Right renal pelvis (tissue), 4 donors: ENCODE measurements at places on chromosomes 2 and 18. TPM values are rescaled to one million over a fixed set of nuclear protein-coding genes. Genes with fewer than 3 reads are reported as not detected.

RNF144A gene
- 63.3 TPM for polyA plus RNA-seq

GKN2 gene
- polyA plus RNA-seq: not detected

- no peak for DNase-seq
Observed at GRCh38 chr2:18516112-18516511, 44.3 kb downstream of the RDH14 start.

DNA sequence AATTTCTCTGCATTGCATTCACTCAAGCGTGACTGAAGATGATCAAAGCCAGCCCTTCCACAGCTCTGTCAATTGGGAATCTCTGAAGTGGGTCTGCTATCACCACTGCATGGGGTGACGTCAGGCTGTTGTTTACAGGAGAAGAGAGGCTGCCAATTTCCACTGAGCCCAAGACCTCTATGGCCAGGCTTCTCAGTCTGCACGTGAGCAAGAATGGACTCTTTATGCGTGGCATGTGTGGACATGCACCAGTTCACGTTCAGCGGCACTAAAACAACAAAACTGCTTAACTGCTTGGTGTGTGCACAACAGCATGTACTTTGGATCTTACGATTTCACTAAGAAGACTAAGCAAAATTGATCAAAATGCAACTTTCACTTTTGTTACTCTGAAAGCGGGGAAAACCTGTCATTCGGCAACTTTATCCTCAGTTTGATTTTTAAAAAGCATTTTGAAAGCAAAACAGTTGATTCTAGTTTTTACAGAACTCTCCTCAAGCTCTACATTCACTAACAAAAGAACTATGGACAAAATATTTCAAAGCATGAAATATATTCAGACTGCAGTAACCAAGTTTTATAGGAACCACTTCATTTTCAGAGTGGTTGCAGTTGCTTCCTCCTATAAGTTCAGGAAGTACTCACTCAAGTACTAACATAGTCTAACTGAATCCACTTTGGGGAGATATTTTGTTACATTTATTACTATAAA, 77.0 kb upstream of the SERTAD2 start:
- no peak for DNase-seq

DNA sequence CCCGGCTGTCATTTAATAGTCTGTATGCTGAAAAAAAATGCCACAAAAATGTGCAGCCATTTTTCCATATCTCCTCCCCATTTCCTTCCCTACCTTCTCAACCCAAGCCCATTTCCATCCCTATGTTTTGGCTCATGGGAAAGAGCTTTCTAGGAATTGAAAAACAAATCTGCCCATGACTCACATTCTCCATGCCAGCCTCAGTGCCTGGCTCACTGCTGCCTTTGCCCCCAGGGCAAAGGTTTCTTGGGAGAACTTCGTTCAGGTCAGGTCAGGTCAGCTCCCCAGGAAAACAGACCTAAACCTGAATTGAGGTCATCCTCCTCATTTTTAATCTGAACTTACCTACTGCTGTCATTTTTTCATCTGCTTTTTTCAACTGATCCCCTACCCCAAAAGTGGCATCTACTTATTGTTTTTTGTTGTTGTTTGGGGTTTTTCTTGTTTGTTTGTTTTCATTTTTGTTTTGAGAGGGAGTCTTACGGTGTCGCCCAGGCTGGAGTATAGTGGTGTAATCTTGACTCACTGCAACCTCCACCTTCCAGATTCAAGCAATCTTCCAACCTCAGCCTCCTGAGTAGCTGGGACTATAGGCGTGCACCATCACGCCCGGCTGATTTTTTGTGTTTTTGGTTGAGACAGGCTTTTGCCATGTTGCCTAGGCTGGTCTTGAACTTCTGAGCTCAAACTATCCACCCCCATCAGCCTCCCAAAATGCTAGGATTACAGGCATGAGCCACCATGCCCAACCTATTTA, 66.7 kb downstream of the FECH start:
- no peak for DNase-seq

EGR4 gene
- not detected for polyA plus RNA-seq

DNA sequence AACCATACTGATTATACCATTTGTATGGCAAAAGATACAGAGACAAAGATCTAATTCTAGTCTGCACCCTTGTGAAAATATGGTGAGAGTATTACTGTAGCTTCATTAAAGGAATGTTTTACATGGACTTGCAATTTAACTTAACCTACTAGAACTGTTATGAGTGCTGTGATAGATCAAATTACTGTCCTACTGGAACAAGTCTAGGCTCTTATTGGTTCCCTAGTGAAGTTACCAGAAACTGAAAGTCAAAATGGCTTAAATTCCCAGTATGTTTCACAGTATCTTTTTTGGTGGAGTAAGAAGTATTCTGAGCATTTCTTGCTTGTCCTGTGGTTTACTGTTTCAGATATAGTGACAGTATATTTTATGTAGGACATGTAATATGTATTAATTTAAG, 3.8 kb upstream of the TBR1 start:
- DNase-seq: no peak

DNA sequence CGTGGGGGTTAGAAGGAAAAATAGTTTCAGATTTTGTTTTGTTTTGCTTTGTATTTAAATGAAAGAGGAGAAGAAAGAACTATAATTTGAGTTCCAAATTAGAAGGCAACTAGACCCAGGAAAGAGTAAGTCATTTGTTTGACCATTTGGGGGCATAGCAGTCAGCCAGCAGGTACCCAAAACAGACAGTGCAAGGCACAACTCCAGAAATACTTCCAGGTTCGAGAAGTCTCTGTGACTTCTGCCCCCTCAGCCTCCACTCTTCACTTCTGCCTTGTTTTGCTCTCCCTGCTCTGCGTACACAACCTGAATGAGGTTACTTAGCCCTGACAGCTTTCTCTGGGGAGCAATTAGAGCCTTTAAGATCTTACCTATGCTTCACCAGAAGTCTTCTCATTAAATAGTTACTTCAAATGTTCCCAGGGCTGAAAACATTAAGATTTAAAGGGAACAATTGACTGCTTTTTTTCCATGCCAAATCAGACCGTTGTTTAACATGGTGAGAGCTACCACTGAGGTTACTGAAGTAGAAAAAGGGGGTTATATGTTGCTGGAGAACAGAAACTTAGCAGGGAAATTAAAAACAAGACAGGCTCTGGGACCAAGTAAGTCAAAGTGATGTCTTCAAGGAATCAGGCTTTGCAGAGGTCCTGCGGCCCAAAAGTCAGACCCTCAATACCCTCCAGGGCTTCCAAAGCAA, 216.9 kb downstream of the BCL11A start:
- DNase-seq: no peak

CNDP1 gene
- 0.72 TPM for polyA plus RNA-seq

- no peak for DNase-seq
Observed at GRCh38 chr2:211401328-211401727, 844.9 kb downstream of the CPS1 start.

DPYSL5 gene
- 6.2 TPM for polyA plus RNA-seq

DNA sequence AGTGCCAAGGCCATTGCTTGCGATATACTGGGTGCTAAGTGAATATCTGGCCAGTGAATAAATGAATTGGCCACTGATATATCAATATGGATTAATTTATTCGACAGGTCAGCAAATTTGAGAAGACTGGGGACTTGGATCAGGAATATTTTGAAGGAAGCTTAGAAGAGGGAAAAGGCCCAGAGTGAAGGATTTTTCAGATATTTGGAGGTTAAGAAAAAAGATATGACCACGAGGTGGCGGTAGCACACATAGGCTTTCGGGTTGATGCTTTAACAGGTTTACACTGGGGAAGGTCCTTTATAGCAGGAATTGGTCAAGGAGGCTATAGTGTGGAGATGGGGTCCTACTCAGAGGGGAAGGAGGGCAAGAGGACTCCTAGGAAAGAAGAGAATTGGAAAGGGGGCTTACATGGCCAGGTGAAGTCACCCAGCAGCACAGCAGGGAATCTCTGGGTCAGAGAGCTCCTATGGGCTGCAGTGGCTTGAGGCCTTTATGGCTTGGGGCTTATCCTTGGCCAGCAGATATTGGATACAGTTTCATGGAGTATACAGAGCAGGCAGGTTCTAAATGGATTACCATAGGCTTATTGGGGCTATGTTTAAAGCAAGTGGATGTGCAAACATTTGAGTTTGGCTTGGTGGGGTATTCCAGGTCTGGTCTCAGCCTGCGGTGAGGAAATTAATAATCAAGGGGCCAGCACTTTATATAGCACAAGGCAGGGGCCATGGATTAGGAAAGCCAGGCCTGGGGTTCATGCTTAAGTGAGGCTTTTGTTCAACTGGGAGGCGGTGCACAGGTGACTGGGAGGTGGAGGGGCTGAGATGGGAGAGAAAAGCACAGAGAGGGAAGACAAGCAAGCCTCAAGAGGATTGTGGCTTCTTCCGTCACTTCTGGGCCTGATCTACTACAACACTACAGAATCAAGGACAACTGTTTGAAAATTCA, 9.7 kb downstream of the IL1RN start:
- DNase-seq: peak; percentile 38

DNA sequence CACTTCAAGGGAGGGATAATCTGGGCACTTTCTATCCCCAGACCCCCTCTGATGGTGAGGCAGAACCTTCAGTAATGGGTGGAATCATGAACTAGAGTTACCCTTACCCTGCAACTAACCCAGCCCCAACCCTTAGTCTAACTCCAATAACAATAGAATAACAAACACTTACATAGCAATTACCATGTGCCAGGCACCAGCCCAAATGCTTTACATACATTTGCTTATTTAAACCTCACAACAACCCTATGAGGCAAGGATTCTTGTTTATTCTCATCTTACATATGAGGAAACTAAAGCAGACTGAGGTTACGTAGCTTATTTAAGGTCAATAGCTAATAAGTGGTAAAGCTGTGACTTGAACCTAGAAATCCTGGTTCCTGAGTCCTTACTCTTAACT, 132.8 kb downstream of the CYP26B1 start:
- DNase-seq: no peak

PRKAG3 gene
- not detected for polyA plus RNA-seq

DNA sequence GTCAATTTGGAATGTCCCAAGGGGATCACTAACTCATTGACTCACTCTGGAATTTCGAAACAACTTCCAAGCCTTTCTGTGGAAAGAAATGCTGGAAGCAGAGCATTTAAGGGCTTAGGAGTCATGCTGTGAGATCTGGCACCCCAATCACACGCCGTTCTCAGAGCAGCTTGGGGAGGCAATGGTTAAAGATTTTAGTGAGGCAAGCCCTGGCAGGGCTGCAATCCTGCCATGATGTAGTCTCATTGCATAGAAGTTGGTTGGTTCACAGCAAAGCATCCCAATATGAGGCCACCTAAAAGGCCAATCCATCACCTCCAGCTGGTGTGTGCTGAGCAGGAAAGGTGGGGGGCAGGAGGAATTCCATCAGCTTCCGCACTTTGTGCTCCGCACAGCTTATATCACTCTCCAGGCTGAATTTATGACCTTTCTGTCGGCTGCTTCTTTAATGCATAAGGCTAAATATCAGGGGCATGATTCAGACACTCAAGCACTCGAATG, 1043.9 kb upstream of the POU3F3 start:
- DNase-seq: no peak

SERPINB10 gene
- 0.34 TPM for polyA plus RNA-seq

- DNase-seq: no peak
Observed at GRCh38 chr2:186554429-186554828, 35.4 kb upstream of the ITGAV start.

SNTG2 gene
- 2.1 TPM for polyA plus RNA-seq

SLC25A12 gene
- polyA plus RNA-seq: 28.2 TPM

GRCh38 chr2:219521066-219521880, 7.0 kb downstream of the ASIC4 start:
- no peak for DNase-seq

GRCh38 chr2:175990099-175990498, 12.0 kb downstream of the LNPK start:
- no peak for DNase-seq

DNA sequence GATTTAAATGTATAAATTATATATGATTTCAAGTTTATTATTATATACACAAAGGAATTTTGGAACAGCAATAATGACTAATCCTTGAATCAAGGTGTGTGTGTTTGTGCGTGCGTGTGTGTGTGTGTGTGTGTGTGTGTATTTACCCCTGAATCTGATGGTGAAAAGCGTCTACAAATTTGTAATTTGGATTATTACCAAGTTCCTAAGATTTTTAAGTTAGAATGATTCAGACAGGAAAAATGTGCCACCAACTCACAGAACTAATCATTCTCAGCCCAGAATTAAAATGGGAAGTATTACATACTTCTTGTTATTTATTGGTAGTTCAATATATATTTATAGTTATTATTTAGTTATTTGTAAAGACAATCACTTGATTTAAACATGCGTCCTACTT, 12.3 kb downstream of the CALCRL start:
- DNase-seq: no peak

- no peak for DNase-seq
Observed at GRCh38 chr2:236975766-236976165, 109.9 kb upstream of the COPS8 start.

FOXI3 gene
- 0.17 TPM for polyA plus RNA-seq

GRCh38 chr2:28729698-28730097, 21.9 kb upstream of the PPP1CB start:
- DNase-seq: no peak

PID1 gene
- 8.3 TPM for polyA plus RNA-seq

GRCh38 chr2:48070415-48070814, 164.1 kb upstream of the FBXO11 start:
- DNase-seq: no peak

DNA sequence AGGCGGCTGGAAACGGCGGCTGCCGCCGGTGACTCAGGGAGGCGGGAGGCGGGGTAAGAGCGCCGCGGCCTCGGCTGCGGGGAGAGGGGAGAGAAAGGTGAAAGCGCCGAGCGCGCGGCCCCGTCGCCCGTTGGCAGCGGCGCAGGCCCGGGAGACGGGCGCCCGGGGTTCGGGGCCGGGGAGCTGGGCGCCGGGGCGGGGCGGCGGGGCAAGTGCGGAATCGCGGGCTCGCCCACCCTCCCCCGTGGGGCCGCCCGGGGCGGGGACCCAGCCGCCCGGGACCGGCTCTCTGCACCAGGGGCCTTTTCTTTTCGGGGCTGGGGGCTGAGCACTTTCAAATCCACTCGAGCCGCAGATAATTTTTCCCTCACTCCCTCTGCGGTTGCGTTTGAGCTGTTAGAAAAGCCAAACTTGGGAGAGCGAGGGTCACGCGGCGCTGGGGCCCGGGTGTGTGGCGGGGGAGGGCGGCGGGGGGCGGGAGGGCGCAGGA, 266 bp downstream of the KDM3A start:
- DNase-seq: no peak
